ENCODE measurements at places on chromosomes 13 and 19.

- DNase-seq = peak; percentile 72
Observed at GRCh38 chr19:7870571-7871436, 3.4 kb downstream of the PRR36 start.

GRCh38 chr13:53126841-53127245, 98.2 kb downstream of the OLFM4 start:
- DNase-seq = no peak

GRCh38 chr19:51120160-51120559, 4.5 kb upstream of the SIGLEC9 start:
- DNase-seq = no peak

DNA sequence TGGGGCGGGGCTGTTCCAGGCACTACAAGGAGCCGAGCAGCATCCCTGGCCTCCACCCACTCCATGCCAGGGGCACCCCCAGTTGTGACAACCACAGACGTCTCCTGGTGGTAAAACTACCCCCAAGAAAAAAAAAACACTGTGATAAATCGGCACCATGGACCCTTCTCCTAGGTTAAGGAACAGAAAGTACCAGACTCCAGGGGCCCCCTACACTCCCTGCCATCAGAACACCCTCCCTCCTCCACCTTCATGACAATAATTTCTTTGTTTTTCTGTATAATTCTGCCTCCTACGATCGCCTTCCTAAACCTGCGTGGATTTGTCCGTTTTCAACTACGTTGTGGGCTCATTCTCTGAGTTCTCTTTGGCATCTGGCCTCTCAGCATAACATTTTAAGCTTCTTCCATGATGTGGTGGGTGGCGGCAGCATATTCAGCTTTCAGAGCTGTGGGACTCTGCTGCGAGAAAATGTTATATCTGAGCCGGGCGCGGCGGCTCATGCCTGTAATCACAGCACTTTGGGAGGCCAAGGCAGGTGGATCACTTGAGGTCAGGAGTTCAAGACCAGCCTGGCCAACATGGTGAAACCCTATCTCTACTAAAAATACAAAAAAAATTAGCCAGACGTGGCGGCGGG, 8.6 kb downstream of the TLE2 start:
- no peak for DNase-seq

GRCh38 chr19:35596366-35596999, 10.5 kb downstream of the PMIS2 start:
- DNase-seq = no peak

DNA sequence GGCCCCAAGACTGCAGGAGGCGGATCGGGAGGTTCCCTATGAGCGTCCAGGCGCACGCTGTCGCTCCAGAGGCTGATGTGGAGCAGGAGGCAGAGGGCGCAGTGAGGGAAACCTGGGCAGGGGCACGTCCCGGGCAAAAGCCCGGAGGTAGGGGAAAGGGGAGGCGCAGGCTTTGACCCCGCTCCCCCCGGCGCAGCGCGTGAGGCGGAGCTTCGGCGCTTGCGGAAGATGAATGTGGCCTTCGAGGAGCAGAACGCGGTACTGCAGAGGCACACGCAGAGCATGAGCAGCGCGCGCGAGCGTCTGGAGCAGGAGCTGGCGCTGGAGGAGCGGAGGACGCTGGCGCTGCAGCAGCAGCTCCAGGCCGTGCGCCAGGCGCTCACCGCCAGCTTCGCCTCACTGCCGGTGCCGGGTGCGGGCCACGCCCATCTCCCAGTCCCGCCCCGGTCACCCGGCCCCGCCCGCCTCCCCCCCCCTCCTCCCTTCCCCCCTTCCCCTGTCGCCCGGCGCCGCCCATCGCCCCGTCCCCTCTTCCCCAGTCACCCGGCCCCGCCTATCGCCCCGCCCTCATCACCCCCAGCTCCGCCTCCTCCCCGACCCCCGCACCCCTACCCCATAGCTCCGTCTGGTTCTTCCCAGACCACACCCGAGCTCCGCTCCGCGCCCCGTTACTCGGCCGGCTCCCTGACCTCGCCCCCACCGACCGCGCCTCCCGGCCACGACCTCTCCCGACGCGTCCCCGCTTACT, 4.1 kb downstream of the HMG20B start:
- DNase-seq = no peak

All from NCI-H774 (cell line).